ENCODE measurements at places on chromosomes 7 and 10.

- DNase-seq, result no peak
These were observed 29.8 kb downstream of the CPVL start for GRCh38 chr7:29116361-29117200.

DNA sequence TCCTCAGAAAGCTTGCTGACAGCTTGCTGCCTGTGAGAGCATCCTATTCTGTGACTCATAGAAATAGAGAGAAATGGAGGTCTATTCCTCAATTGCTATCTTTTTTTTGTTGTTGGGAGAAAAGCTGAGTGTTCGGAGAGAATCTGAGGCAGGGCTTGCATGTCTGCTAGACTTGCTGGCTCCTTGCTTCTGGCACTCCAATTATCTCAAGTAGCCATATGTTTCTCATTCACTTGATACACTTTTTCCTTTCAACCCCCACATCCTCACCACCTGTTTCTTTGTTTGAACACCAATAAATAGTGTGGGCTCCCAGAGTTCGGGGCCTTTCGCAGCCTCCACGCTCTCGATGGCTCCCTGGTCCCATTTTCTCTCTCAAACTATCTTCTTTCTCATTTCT lies 172.2 kb downstream of the SH2D4B start:
- DNase-seq, result no peak

DNA sequence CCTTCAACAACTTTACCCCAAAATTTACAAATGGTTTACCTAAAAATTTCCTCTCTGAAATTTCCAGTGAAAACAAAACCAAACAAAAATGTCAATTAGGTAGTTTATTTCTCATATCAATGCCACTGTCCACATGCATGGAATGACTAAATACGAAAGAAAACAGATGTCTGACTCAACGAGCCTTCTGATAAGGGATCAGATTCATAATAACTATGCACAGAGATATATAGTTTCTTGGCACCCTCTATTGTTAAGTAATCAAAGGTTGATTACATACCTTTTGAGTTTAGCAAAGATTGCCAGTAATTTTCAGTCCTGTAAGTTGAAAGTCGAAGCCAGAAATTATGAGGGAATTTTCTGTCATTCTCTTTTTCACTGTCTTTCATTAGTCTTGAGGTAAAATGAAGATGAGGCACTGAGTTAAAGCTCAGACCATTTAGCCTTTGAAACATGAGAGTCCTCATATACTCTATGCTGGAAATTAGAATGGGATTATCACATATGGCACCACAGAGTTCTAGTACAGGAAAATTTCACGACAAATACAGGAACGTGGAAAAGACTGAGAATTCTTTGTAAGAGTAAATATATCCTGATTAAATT lies 519.1 kb upstream of the ANKRD30A start:
- no peak for DNase-seq

DNA sequence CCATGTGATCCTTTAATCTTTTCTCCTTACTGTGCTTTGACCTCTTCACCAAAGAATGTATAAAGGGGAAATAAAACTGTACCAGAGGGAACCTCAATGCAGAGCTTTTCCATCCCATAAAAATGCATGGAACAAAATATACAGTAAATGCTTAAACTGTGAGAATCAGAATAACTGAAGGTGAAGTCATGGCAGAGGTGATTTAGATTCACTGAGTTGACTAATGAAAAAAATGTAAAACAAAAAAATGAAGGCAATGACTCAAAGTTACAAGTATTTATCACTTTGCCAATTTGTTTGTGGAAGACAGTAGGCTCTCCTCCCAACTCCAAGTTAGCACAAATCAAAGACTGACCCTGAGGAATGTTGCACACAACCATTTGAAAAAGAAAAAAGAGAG lies 1331.6 kb upstream of the SORCS1 start:
- no peak for DNase-seq

DNA sequence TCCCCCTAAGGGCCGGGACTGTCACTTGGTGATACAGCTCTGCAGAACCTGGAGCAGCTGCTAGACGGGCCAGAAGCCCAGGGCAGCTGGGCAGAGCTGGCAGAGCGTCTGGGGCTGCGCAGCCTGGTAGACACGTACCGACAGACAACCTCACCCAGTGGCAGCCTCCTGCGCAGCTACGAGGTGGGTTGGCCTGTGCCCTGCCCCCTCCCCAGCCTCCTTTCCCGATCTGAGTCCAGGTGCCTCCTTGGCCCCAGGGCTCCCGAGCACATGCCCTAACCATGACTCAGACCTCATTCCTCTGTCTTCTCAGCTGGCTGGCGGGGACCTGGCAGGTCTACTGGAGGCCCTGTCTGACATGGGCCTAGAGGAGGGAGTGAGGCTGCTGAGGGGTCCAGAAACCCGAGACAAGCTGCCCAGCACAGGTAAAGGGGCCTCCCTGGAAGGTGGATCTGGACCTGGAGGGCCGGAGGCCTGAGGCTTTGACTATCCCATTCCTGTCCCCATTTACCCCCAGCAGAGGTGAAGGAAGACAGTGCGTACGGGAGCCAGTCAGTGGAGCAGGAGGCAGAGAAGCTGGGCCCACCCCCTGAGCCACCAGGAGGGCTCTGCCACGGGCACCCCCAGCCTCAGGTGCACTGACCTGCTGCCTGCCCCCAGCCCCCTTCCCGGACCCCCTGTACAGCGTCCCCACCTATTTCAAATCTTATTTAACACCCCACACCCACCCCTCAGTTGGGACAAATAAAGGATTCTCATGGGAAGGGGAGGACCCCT lies 6.4 kb downstream of the NFKB2 start:
- DNase-seq, result no peak

- DNase-seq, result no peak
These were observed 88.9 kb downstream of the ATE1 start for GRCh38 chr10:121838931-121839330.

GRCh38 chr7:2522780-2523433 lies 3.3 kb downstream of the LFNG start:
- no peak for DNase-seq

GRCh38 chr10:91891125-91892001 lies 17.9 kb downstream of the FGFBP3 start:
- DNase-seq, result no peak

DNA sequence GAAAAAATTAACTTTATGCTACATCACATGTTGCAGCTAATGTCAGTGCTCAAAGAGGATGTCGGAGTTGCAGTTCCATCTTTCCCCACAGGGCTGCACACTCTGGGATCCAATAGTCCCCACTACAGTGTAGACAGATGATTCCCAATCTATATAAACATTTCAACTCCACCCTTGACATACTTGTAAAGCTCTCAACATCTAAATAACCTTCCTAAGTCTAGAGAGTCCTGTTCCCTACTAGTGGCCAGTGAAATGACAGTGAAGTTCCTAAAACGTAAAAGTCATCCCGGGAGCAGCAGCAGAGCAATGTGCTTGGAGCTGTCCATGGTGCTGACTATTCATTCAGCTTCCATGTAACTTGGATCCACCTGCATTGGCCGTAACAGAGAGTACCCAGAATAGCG lies 145.1 kb downstream of the GRM8 start:
- DNase-seq, result no peak

DNA sequence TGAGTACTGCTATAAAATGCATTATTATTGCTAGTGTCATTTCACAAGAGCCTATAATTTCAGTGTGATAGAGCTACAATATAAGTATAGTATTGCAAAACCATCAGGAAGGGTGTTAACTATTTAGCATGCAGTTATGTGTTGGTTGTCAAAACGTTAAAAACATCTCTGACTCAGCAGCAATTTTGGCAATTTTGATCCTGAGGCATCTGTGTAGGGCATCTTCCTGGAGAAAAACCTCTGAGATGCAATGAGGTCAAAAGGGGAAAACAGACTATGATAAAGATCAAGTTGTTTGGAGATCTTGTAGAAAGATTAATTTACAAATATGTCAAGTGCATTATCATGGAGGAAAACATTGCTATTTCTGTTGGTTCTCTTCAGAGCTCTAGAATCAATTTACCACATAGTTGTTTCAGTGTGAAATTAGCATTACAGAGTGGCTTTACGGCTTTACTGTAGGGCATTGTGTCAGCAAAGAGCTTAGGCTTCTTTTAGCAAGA lies 5.3 kb downstream of the CFTR start:
- DNase-seq, result no peak

GRCh38 chr10:571166-571565 lies 118.3 kb downstream of the DIP2C start:
- no peak for DNase-seq

- no peak for DNase-seq
These were observed 92.2 kb downstream of the AVL9 start for GRCh38 chr7:32587411-32587948.

GRCh38 chr10:21368022-21368582 lies 157.4 kb downstream of the SKIDA1 start:
- no peak for DNase-seq

- peak; percentile 55 for DNase-seq
These were observed 3.1 kb downstream of the KLLN start for GRCh38 chr10:87860156-87860795.

GRCh38 chr7:149093228-149093627 lies 2.7 kb upstream of the ZNF786 start:
- no peak for DNase-seq

GRCh38 chr7:151890355-151891004 lies 13.6 kb upstream of the PRKAG2 start:
- peak; percentile 69 for DNase-seq

GRCh38 chr7:137989094-137989493 lies 12.8 kb downstream of the CREB3L2 start:
- no peak for DNase-seq

DNA sequence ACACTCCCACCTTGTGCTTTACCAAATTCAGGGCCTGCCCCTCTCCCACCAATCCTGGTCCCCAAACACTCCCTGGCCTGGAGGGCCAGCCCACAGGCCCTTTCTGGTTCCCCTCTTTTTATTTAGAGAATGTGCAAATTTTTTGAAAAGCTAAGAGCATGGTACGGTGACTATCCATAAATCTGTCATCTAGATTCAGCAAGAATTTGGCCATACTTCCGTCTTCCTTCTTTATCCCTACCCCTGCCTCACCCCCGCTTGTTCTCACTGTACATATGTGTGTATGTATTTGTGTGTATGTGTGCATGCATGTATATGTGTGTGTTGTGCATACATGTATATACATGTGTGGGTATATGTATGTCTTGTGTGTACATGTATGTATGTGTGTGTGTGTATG lies 8.1 kb upstream of the TBRG4 start:
- no peak for DNase-seq

- no peak for DNase-seq
These were observed 10.4 kb downstream of the ATG9B start for GRCh38 chr7:151013733-151014497.

- no peak for DNase-seq
These were observed 138.9 kb upstream of the CDK13 start for GRCh38 chr7:39811161-39811614.

- no peak for DNase-seq
These were observed 227.0 kb downstream of the BUB3 start for GRCh38 chr10:123381224-123381623.

- DNase-seq, result no peak
These were observed 13.9 kb upstream of the PWWP2B start for GRCh38 chr10:132383101-132383500.

DNA sequence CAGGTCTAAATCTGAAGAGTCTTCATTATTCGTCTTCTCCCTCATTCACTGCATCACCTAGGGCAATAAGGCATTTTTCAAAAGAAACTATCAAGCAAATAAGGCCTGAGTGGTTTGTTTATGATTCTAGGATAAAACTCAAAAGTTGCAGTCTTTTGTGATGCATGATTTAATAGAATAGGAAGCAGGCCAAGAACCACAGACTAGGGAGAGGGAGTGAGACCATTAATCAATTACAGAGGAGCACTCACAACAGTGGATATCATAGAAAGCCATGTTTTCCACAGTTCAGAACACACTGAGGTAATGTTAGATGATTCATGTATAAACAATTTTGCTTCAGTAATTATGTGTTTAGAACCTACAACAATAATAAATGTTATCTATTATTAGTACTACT lies 87.8 kb upstream of the LRRTM3 start:
- DNase-seq, result no peak

DNA sequence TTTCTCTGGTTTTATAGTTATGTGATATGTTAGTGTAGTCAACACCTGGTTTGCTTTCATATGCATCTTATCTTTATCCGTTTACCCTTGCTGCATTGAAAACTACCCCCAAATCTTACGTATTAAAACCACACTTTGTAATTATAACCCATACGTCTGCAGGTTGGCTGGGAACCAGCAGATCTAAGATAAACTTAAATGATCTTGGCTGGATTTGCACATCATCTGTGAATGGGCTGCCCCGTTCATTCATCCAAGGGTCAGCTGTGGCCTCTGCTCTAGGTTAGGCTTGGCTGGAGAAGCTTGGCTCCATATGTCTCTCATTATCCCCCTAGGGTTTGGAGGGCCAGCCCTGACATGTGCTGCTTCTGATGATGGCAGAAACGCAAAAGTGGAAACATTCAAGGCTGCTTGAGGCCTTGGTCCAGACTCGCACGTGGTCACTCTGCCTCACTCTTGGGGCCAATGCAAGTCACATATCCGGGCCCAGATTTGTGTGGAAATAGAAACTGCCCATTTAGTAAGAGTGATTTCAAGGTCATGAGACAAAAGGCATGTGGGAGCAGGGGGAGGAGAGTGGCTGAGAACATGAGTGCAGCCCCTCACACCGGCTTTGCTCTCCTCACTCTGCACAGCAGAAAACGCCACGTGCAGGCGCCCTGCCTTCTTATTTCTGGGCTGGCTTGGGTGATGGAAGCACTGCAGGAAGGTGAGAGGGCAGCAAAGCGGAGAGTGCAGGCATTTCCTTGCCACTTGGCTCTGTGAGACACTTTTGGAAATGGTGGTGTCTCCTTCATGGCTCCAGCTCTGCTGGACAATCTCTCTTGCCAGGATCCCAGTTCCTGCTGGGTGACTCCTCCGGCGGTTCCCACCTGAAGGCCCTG lies 553.8 kb downstream of the GLRX3 start:
- no peak for DNase-seq

- no peak for DNase-seq
These were observed 31.1 kb upstream of the USP6NL start for GRCh38 chr10:11642566-11642965.

- no peak for DNase-seq
These were observed 144.5 kb downstream of the FRMD4A start for GRCh38 chr10:14186245-14186644.

- DNase-seq, result no peak
These were observed 68.6 kb upstream of the CACNB2 start for GRCh38 chr10:18071591-18071990.

DNA sequence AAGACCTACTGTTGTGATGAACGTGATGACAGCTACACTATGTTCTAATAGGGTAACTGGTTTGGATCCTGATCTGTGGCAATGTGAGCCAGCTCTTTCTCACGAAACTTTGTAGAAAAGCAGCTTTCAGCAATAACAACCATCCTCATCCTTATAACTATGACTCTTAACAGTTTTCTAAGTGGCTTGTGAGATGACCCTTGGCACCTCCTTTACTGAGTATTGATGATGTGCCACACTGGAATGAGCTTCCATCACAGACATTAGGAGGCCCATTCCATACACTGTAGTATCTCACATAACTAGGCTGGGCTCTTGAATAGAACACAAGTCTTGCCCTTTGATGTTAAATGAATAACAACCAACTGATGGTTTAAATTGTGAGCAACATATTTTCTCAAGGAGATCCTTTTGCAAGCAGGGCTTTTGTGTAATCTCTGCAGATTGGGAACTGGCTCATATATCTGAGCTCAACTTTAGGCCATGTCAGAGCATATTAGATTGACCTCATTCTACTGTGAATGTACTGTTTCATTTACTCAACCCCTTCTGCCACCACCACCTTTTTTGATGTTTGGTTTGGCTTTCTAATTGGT lies 46.4 kb downstream of the MYPN start:
- DNase-seq, result no peak

- DNase-seq, result no peak
These were observed 17.2 kb upstream of the STRIP2 start for GRCh38 chr7:129417073-129417472.
